ENCODE measurements at places on chromosomes 11 and 22.
A peak's percentile ranks its signal among the peaks of the same experiment; 100 is the strongest.

- DNase-seq = peak; percentile 55
- peaks cover 12% of the 10 kb centered on the region for H3K36me3 ChIP-seq
- H3K4me1 ChIP-seq = peaks cover 13% of the 10 kb centered on the region
- H3K27ac ChIP-seq = peak overlapping the region; percentile 65
- no peak overlapping the region for H3K4me3 ChIP-seq
- H3K27me3 ChIP-seq = no peaks in the 10 kb centered on the region
Observed at GRCh38 chr11:36265793-36266628, 23.2 kb downstream of the COMMD9 start.

GRCh38 chr11:133895061-133895479, 49.8 kb upstream of the SPATA19 start:
- H3K4me1 ChIP-seq = peaks cover 11% of the 10 kb centered on the region
- H3K27ac ChIP-seq = peak overlapping the region; percentile 32
- no peak overlapping the region for H3K4me3 ChIP-seq

GRCh38 chr11:127709960-127710359, 709.4 kb upstream of the KIRREL3 start:
- no peaks in the 10 kb centered on the region for H3K27me3 ChIP-seq
- H3K27ac ChIP-seq = no peak overlapping the region
- H3K36me3 ChIP-seq = no peaks in the 10 kb centered on the region
- DNase-seq = no peak

DNA sequence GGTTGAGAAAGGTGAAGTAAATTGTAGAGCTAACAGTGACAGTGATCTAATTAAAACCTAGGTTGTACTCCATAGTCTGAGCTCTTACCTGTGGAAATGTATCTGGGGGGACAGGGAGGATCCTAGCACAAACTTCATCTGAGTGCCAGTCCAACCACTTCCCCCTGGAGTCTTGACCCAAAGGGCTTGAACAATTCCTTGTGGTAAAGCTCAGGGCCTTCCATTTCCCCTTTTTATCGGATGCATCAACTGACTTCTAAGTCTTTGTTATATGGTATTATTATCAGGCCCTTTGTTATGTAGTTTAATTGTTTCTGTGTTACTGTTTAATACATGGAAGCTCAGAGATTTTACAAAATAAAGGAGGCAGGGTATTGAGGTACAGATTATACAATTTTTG, 140.2 kb upstream of the SESN3 start:
- no peak overlapping the region for H3K4me3 ChIP-seq
- H3K36me3 ChIP-seq = no peaks in the 10 kb centered on the region
- no peak overlapping the region for H3K27ac ChIP-seq
- no peak for DNase-seq
- peaks cover 19% of the 10 kb centered on the region for H3K4me1 ChIP-seq
- H3K27me3 ChIP-seq = no peaks in the 10 kb centered on the region

DNA sequence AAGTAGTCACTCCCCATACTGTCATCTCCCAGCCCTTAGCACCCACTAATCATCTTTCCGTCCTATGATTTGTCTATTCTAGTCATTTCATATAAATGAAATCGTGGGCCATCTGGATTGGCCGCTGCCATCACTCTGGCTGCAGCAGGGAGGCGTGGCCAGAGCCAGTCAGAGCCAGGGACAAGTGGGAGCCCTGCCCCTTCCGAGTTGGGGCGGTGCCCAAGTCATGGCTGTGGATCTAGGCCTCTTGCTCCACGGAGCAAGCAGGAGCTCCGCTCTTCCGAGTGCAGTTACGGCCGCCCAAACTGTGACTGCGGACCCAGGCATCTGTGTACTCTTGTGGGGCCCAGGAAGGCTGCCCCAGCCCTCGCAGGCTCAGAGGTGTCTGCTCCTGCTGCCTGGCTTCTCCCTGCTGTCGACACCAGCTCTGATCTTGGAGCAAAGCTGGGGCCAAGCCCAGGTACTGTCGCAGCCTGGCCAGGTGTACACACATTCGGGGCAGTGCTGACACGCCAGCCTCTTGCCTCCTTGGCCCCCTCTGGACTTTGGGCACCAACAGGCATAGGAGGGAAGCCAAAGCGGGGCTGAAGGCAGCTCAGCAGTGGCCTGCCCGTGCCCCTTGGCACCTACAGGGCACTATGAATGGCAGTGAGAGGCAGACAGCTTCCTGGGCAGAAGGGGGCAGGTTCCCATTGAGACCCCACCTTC, 8.4 kb downstream of the MRPL48 start:
- H3K36me3 ChIP-seq = peaks cover 8% of the 10 kb centered on the region
- no peaks in the 10 kb centered on the region for H3K27me3 ChIP-seq
- H3K4me1 ChIP-seq = no peaks in the 10 kb centered on the region
- no peak overlapping the region for H3K4me3 ChIP-seq
- H3K27ac ChIP-seq = no peak overlapping the region

- no peaks in the 10 kb centered on the region for H3K27me3 ChIP-seq
- no peak overlapping the region for H3K4me3 ChIP-seq
- no peak overlapping the region for H3K27ac ChIP-seq
- no peak for DNase-seq
Observed at GRCh38 chr22:25627271-25627852, 62.9 kb downstream of the GRK3 start.

DNA sequence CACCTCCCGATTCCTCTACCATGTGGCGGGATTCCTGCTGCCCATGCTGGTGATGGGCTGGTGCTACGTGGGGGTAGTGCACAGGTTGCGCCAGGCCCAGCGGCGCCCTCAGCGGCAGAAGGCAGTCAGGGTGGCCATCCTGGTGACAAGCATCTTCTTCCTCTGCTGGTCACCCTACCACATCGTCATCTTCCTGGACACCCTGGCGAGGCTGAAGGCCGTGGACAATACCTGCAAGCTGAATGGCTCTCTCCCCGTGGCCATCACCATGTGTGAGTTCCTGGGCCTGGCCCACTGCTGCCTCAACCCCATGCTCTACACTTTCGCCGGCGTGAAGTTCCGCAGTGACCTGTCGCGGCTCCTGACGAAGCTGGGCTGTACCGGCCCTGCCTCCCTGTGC, 10.5 kb downstream of the CXCR5 start:
- no peaks in the 10 kb centered on the region for H3K27me3 ChIP-seq
- peaks cover 3% of the 10 kb centered on the region for H3K4me1 ChIP-seq
- H3K27ac ChIP-seq = no peak overlapping the region
- peaks cover 8% of the 10 kb centered on the region for H3K36me3 ChIP-seq
- DNase-seq = no peak
- no peak overlapping the region for H3K4me3 ChIP-seq

DNA sequence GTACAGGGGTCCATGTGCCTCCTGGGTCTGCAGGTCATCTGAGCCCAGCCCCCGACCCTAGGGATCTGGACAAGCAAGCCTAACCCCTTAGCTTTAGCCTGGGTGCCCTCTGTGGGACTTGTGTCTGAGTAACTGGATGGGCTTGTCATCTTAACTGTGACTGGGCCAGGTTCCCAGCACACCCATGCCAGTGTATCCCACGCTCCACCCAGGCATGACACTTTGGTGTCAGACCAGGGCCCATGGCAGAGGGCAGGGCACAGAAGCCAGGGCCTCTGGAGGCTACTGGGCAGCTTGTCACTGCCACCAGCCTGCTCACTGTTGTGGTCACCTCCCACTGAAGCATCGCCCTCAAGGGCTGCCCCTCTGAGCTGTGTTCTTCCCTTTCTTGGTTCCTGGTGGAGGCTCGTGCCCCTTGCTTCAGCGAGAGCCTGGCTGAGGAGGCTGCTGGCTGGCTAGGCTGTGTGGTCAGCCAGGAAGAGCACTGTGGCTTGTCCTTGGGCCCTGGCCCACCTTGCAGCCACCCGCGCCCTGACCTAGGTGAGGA, 80.8 kb downstream of the ST3GAL4 start:
- peaks cover 18% of the 10 kb centered on the region for H3K27me3 ChIP-seq
- H3K36me3 ChIP-seq = no peaks in the 10 kb centered on the region
- no peak for DNase-seq
- no peak overlapping the region for H3K27ac ChIP-seq
- no peak overlapping the region for H3K4me3 ChIP-seq

GRCh38 chr11:74462009-74462408, 5.3 kb downstream of the KCNE3 start:
- no peak overlapping the region for H3K4me3 ChIP-seq
- H3K27me3 ChIP-seq = peaks cover 3% of the 10 kb centered on the region
- no peak for DNase-seq
- H3K27ac ChIP-seq = no peak overlapping the region

GRCh38 chr11:131672191-131672590, 301.8 kb downstream of the NTM start:
- no peak for DNase-seq
- peaks cover 2% of the 10 kb centered on the region for H3K4me1 ChIP-seq
- H3K27ac ChIP-seq = no peak overlapping the region
- no peak overlapping the region for H3K4me3 ChIP-seq
- peaks cover 30% of the 10 kb centered on the region for H3K27me3 ChIP-seq

DNA sequence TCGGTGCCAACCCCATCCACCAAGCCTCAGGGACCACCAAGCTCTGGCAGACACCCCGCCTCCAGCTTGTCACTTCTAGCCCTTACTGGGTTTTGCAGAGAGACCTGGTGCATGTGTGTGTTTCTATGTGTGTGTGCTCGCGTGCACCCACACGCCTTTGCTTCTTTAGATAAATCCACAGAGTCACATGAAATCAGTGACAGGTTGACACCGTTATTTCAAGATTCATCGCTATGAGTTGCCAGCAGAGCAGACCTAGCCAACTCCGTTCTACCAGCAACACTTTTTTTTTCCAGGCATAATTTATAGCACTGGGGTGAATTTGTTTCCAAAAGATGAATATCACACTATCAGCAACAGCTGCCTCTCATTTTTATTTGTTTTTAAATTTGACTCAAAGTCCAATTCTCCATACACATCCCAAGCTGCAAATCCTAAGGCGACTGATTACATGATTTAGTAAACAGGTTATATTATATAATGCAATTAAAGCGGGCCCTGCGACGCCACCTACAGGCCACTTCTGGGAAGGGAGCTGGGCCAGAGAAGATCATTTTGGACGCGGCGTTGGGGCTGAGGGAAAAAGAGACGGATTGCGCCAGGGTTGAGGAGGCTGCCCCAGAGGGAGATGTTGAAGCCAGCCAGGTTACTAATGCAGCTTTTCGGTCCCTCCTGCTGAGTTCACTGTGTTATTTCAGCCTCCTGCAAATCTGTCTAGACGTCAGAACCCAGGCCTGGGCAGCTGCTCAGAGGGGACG, 150.5 kb downstream of the FEZ1 start:
- H3K36me3 ChIP-seq = no peaks in the 10 kb centered on the region
- H3K27ac ChIP-seq = peak overlapping the region; percentile 6
- H3K4me3 ChIP-seq = no peak overlapping the region
- H3K4me1 ChIP-seq = peaks cover 60% of the 10 kb centered on the region

- H3K4me1 ChIP-seq = no peaks in the 10 kb centered on the region
- DNase-seq = no peak
- H3K4me3 ChIP-seq = no peak overlapping the region
- H3K27me3 ChIP-seq = peaks cover 8% of the 10 kb centered on the region
- H3K36me3 ChIP-seq = no peaks in the 10 kb centered on the region
Observed at GRCh38 chr11:41050791-41051190, 408.7 kb downstream of the LRRC4C start.

DNA sequence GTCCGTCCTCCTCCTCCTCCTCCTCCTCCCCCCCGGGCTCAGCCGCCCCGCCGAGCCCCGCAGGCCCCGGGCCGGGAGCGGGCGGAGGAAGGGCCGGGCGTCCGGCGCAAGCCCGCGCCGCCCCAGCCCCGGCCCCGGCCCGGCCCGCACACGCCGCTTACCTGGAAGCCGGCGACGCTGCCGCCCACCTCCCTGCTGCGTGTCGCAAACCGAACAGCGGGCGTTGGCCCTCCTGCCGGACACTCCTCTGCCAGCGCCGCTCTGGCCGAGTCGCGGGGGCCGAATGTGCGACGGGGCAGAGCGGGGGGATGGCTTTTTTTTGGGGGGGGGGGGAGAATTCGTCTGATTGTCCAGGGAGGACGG, 1.1 kb downstream of the IGF2 start:
- H3K4me1 ChIP-seq = peaks cover 34% of the 10 kb centered on the region
- DNase-seq = no peak
- peaks cover 72% of the 10 kb centered on the region for H3K27me3 ChIP-seq
- H3K36me3 ChIP-seq = no peaks in the 10 kb centered on the region
